ENCODE measurements at places on chromosomes 12 and 14. TPM values are rescaled to one million over a fixed set of nuclear protein-coding genes. Genes with fewer than 3 reads are reported as not detected.

GRCh38 chr12:115791331-115791730, 486.2 kb downstream of the MED13L start:
- DNase-seq = no peak

- no peak for DNase-seq
Observed at GRCh38 chr12:22532317-22532716, 12.0 kb downstream of the C2CD5 start.

DNA sequence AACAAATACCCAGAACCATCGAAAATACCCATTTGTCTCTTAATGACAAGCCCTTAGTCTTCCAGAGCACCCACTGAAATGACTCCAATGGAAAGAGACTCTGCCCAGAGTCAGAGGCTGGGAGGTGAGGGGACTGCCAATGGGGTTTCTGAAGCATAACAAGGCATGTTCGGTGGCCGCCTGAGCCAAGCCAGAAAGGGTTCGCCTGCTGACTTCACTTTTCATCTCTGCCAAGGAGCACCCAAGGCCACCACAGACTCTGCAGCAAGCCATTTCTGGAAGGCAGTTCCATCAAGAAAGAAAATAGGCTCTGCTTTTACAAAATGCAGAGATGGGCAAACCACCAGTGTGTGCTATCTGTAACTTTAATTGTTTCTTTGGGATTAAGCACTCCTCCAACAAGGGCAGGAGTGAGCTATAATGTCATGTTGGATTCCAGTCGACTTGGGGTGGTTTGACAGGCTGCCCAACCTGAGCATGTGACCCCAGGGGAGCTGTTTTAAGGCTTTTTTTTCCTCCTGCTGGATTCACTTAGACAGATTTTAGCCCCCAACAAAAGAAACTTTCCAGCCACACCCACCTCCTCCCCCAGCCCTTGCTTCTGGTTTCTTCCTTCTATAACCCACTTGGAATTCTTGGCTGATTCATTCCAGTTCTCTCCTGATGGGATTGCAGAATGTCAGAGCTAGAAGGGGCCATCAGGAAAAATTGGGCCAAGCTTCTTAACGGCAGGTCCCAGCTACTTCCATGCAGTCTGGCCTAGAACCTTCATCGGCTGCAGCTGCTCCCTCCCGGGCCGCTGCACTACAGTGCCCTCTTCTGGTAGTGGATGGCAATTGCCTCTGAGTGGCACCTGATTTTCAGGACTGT, 24.1 kb downstream of the CKAP4 start:
- peak; percentile 81 for DNase-seq

DNA sequence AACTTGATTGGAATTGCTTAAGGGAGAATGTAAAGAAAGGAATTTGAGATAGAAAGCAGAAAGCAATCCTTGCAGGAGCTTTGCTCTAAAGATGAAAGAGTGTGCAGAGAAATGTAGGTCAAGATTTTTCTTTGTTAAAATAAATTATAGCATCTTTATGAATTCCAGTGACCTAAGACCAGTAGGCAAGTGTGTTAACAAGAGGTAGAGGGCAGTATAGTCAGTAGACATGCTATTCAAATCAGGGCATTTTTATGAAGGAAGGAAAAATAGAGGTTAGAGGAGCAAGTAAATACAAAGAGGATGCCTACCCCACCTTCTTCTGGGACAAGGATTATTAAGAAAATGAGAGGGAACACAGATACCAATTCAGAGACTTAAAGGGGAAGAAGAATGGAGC, 148.5 kb downstream of the PLCZ1 start:
- no peak for DNase-seq

GRCh38 chr14:30445011-30445793, 113.8 kb upstream of the G2E3 start:
- no peak for DNase-seq

- no peak for DNase-seq
Observed at GRCh38 chr12:109064143-109064542, 11.8 kb downstream of the USP30 start.

- no peak for DNase-seq
Observed at GRCh38 chr12:51941011-51941581, 10.4 kb upstream of the ACVR1B start.

DNA sequence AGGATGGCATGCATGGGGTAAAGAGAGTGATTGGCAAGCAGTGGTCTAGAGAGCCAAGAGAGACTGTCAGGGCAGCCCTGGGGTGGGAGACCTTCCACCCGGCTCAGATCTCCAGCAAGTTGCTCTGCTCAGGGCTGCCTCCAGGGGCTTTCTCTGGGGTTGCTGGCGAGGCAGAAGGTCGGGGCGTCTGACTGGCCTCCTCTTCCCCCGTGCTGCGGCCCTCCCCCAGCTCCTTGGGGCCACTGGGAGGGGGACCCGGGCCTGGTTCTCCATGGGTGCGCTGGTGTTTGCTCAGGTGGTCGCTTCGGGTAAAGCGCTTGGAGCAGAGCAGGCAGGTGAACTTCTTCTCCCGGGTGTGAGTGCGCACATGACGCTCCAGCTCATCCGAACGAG, 6.6 kb upstream of the AAAS start:
- DNase-seq = no peak

The HPD gene
- total RNA-seq = not detected

The LBHD2 gene
- not detected for total RNA-seq
